ENCODE measurements at places on chromosomes 12 and 14. TPM values are rescaled to one million over a fixed set of nuclear protein-coding genes. Genes with fewer than 3 reads are reported as not detected.

The DHRS2 gene
- 1.5 TPM for total RNA-seq

The ISCU gene
- total RNA-seq: 85.3 TPM

The FNTB gene
- total RNA-seq: 30.9 TPM

The TAS2R9 gene
- not detected for total RNA-seq

GRCh38 chr12:123075646-123076171 is 75.2 kb downstream of the PITPNM2 start:
- DNase-seq: peak; percentile 80

- DNase-seq: no peak
Observed at GRCh38 chr12:8612629-8613028, at the start of gene AICDA. Gene AICDA, minus strand, starts transcription at chr12:8612859. Its CDS starts 92 bp downstream, at chr12:8612767.

GRCh38 chr12:6020930-6021329 is 75.9 kb upstream of the ANO2 start:
- no peak for DNase-seq

All from natural killer cell treated with Interleukin-12 subunit alpha and Interleukin-12 subunit beta and Interleukin-15 and Interleukin-18, amount 100 ng/mL, for 72 hours (primary cell).